ENCODE measurements at places on chromosomes 16 and 17. TPM values are rescaled to one million over a fixed set of nuclear protein-coding genes. Genes with fewer than 3 reads are reported as not detected.
A peak's percentile ranks its signal among the peaks of the same experiment; 100 is the strongest.

TBC1D3C gene
- polyA plus RNA-seq = not detected

- H3K4me1 ChIP-seq = peaks cover 32% of the 10 kb centered on the region
- H3K36me3 ChIP-seq = no peaks in the 10 kb centered on the region
- H3K4me3 ChIP-seq = peak overlapping the region; percentile 84
- peaks cover 4% of the 10 kb centered on the region for H3K27me3 ChIP-seq
- DNase-seq = no peak
Measured at GRCh38 chr16:426115-426905, 861 bp downstream of the RAB11FIP3 start.

GRCh38 chr17:2940352-2940751 lies 123.1 kb downstream of the OR1D5 start:
- no peak for DNase-seq
- H3K4me1 ChIP-seq = peaks cover 76% of the 10 kb centered on the region
- H3K27ac ChIP-seq = peak overlapping the region; percentile 50
- no peak overlapping the region for H3K4me3 ChIP-seq
- peaks cover 17% of the 10 kb centered on the region for H3K27me3 ChIP-seq
- H3K36me3 ChIP-seq = no peaks in the 10 kb centered on the region

GRCh38 chr17:49991409-49991808 lies 3.6 kb downstream of the DLX3 start:
- no peak overlapping the region for H3K27ac ChIP-seq
- H3K36me3 ChIP-seq = no peaks in the 10 kb centered on the region
- DNase-seq = no peak

RNF222 gene
- not detected for polyA plus RNA-seq

- no peak overlapping the region for H3K4me3 ChIP-seq
- H3K36me3 ChIP-seq = peaks cover 4% of the 10 kb centered on the region
Measured at GRCh38 chr16:105521-105920, 27.5 kb downstream of the MPG start.

TRPV3 gene
- 1.3 TPM for polyA plus RNA-seq

DNA sequence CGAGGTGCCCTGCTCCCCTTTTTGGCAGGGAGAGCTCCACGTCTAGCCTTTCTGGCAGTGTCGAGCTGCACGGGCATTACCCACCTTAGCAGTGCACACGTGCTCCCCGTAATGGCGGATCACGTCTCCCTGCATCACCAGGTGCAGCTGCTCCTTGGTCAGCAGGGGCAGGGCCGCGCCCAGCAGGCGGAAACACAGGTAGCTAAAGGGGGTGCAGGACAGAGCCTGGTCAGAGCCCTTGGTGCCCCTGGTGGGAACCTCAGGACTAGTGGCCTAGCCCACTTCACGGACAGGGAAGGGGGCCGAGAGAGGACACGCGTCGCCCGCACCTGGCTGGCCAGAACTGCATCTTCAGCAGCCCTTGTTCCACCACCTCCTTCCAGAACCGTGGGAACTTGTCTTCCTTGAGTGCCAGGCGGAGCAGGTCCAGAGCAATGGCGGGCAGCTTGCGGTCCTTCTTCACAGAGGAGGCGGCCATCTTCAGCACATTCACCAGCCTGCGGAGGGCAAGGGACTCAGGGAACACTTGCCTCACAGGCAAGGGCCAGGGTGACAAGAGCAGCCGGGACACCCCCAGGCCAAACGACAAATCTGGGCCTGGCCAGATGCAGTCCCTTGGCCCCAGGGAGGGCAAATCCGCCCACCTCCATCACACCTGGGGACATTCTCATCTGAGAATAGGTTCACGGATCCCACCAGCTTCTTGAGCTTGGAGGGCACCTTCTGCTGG lies 3.2 kb downstream of the MYBBP1A start:
- H3K4me3 ChIP-seq = no peak overlapping the region
- H3K36me3 ChIP-seq = peaks cover 15% of the 10 kb centered on the region
- H3K27me3 ChIP-seq = no peaks in the 10 kb centered on the region
- DNase-seq = no peak
- peaks cover 29% of the 10 kb centered on the region for H3K4me1 ChIP-seq

DNA sequence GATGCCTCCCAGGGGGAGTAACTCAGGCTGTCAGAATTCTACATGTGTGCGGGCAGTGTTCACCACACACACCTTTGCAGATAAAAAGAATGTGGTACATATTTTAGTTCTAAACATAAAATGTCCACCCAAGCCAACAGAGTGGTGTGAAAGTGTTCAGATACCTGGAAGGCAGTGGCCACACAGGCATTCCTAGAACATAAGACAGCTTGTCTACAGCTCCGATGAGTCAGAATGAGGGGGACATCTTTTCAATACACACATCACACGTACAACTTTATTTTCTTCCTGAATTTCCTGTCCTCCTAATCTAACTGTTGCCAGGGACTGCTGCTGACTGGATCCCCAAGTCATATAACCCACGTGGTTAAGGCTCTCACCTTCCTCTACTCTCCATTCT lies 142.3 kb downstream of the ZFHX3 start:
- H3K27ac ChIP-seq = no peak overlapping the region
- peaks cover 1% of the 10 kb centered on the region for H3K27me3 ChIP-seq
- peaks cover 3% of the 10 kb centered on the region for H3K36me3 ChIP-seq
- H3K4me3 ChIP-seq = no peak overlapping the region
- H3K4me1 ChIP-seq = no peaks in the 10 kb centered on the region
- no peak for DNase-seq

WNT9B gene
- polyA plus RNA-seq = not detected

GRCh38 chr16:65604771-65605170 lies 482.9 kb upstream of the CDH11 start:
- no peaks in the 10 kb centered on the region for H3K4me1 ChIP-seq
- no peak overlapping the region for H3K4me3 ChIP-seq
- no peaks in the 10 kb centered on the region for H3K36me3 ChIP-seq
- no peak for DNase-seq
- peaks cover 2% of the 10 kb centered on the region for H3K27me3 ChIP-seq

DNA sequence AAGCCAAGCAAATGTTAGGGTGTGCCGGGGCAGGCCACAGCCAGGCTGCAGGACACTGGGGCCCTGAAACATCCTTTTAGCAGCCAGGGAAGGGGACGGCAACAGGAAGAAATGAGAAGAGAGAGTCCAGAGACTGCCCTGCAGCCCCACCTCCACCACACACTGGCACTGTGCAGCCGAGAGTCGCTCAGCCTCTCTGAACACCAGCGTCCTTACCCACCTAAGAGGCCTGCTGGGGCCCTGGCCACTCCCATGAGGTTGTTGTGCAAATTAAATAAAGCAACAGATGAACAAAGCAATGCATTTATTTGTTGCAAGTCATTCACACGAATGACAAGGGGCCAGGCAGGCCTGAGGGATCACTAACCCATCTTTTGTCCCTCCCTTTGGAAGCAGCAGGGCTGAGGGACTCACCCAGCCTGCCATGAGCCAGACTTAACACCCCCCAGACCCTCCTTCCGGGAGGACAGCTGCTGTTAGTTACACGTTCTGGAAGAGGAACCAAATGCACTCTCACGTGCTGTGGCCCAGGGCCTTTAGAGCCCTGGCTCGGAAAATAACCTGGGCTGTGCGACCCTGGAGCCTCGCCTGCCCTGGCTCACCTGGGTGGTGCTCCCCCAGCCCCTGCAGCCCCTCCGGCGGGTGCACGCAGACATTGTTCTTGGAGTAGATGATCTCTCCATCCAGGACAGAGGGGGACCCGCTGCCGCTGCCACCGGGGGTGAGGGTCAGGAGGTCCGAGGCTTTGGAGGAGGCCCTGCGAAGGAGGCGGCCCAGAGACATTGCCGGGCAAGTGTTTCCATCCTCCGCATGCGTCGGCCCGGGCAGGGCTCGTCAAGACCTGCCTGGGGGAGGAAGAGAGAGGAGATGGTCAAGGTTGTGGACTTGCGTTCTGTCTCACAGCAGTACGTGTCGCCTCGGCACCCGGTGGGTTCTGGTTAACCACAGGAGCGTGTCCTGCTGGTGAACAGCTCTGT lies 22.6 kb downstream of the TBC1D16 start:
- peaks cover 7% of the 10 kb centered on the region for H3K27me3 ChIP-seq
- H3K27ac ChIP-seq = no peak overlapping the region
- H3K4me1 ChIP-seq = no peaks in the 10 kb centered on the region
- H3K36me3 ChIP-seq = no peaks in the 10 kb centered on the region
- no peak overlapping the region for H3K4me3 ChIP-seq

DNA sequence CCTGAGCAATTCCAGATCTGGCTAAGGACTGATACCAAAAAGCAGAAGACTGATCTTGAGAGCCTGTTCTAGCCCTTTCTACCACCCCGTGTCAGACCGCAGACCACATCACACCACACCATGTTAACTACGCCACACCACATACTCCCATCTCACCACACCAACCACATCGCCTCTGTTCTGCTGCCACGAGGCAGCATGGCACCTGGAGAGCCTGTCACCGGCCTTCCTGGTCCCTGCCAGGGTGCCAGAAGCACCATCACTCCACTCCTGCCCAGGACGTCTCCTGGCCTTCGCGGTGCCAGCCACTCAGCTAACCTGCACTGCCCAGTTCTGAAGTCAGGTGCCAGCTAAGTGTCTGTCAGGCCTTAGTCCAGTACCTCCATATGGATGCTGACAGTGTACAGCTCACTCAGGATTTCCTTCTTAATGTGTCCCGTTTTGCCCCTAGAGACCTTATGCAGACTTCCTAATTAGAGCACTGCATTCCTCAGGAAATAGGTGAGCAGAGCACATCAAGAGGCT lies 37.2 kb upstream of the BCAR1 start:
- peaks cover 59% of the 10 kb centered on the region for H3K27me3 ChIP-seq
- peak overlapping the region; percentile 71 for H3K27ac ChIP-seq
- DNase-seq = peak; percentile 85
- H3K4me3 ChIP-seq = peak overlapping the region; percentile 56

GRCh38 chr17:34615326-34615725 lies 35.9 kb downstream of the TMEM132E start:
- no peaks in the 10 kb centered on the region for H3K4me1 ChIP-seq
- peaks cover 11% of the 10 kb centered on the region for H3K27me3 ChIP-seq
- H3K27ac ChIP-seq = no peak overlapping the region
- no peak for DNase-seq

NPIPB9 gene
- not detected for polyA plus RNA-seq

DNA sequence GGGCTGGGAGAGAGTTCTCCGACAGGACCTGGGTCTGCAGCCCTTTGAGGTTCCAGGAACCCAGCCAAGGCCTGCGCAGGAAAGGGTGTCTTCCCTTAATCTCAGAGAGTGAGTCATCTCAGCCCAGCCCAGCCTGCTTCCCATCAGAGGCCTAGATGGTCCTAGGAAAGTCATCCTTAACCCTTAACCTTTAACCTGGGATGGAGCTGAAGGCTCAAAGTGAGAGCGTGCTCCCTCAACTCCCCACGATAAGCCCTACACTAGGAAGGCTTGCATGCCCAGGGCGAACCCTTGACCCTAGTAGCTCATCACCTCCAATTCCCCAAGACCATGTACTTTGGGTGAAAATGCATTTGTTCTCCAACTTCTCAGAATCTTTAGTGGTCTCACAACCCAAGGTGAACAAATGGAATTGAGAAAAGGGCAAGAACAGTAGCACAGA lies 4.8 kb upstream of the ATXN7L3 start:
- no peaks in the 10 kb centered on the region for H3K27me3 ChIP-seq
- peaks cover 24% of the 10 kb centered on the region for H3K4me1 ChIP-seq
- no peak overlapping the region for H3K4me3 ChIP-seq
- no peak for DNase-seq
- H3K36me3 ChIP-seq = peaks cover 3% of the 10 kb centered on the region

- H3K4me3 ChIP-seq = peak overlapping the region; percentile 84
- H3K27me3 ChIP-seq = peaks cover 35% of the 10 kb centered on the region
- H3K36me3 ChIP-seq = peaks cover 10% of the 10 kb centered on the region
- DNase-seq = peak; percentile 66
Measured at GRCh38 chr16:57588831-57589230, 39.6 kb upstream of the ADGRG1 start.

AOC3 gene
- polyA plus RNA-seq = not detected

DNA sequence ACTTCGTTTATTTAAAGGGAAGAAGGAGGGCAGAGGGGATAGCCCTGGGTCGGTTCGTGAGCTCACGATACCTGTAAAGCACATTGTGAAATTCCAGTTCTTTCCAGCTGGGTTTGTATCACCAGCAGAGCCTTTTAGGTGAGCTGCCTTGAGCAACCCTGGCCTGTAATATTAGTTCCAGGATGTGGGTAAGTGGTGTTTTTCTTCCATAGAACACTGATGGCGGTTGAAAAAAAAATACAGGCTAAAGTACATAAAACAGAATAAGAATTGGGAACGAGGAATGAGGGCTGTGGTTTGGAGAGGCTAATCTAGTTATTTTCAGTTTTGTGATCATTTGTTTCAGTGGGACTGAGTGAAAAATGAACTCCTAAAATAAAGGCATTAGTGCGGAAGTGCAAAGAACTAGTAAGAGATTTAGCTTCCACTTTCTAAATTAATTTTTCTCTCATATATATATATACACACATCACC lies 20.6 kb downstream of the HS3ST3B1 start:
- no peak overlapping the region for H3K4me3 ChIP-seq
- DNase-seq = no peak
- H3K27me3 ChIP-seq = no peaks in the 10 kb centered on the region
- peak overlapping the region; percentile 23 for H3K27ac ChIP-seq
- peaks cover 74% of the 10 kb centered on the region for H3K4me1 ChIP-seq

DVL2 gene
- 25.2 TPM for polyA plus RNA-seq

STH gene
- polyA plus RNA-seq = not detected

KRTAP4-5 gene
- polyA plus RNA-seq = not detected

MEFV gene
- polyA plus RNA-seq = 0.46 TPM

DNA sequence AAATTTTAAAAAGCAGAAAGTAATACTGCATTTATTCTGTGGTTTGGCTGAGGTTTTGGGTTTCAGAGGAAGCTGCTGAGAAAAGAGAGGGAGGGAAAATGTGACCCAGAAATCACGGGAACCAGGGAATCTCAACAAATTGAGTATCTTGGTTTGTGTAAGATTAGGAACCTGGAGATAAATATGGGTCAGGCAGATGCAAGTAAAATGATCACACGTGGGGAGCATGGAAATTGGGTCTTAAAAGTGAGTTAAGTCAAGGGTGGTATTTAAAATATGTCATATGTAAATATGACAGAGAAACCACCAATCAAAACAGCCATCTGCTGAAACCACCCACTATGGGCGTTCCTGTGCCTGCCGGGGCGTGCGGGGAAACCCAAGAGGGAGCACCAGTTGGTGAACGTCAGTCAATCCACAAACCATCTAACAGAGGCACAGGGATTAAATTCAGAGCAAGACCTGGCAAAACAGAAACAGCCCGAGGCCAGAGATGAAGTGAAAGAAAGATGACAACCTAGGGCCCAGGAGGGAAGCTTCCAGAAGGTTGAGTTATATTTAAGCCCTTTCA lies 33.4 kb downstream of the CDH13 start:
- peaks cover 6% of the 10 kb centered on the region for H3K27me3 ChIP-seq
- H3K36me3 ChIP-seq = no peaks in the 10 kb centered on the region
- DNase-seq = no peak
- peaks cover 39% of the 10 kb centered on the region for H3K4me1 ChIP-seq
- H3K27ac ChIP-seq = no peak overlapping the region
- H3K4me3 ChIP-seq = no peak overlapping the region

GRCh38 chr16:29644338-29644857 lies 18.6 kb upstream of the SPN start:
- peaks cover 38% of the 10 kb centered on the region for H3K4me1 ChIP-seq
- DNase-seq = no peak
- H3K27ac ChIP-seq = no peak overlapping the region

Measured in immature natural killer cell (primary cell).